Stimulated activated CD4-positive, alpha-beta T cell treated with anti-CD3 and anti-CD28 coated beads, TNF-alpha, amount 100 ng/mL, for 24 hours (primary cell): ENCODE measurements at places on chromosomes 2 and 18.
A peak's percentile ranks its signal among the peaks of the same experiment; 100 is the strongest.

- no peak for DNase-seq
Measured at GRCh38 chr2:142136571-142136970, 5.8 kb upstream of the LRP1B start.

GRCh38 chr18:28366676-28367075 is 189.7 kb upstream of the CDH2 start:
- no peak for DNase-seq

- DNase-seq: no peak
Measured at GRCh38 chr18:62539284-62540165, 16.7 kb downstream of the ZCCHC2 start.

DNA sequence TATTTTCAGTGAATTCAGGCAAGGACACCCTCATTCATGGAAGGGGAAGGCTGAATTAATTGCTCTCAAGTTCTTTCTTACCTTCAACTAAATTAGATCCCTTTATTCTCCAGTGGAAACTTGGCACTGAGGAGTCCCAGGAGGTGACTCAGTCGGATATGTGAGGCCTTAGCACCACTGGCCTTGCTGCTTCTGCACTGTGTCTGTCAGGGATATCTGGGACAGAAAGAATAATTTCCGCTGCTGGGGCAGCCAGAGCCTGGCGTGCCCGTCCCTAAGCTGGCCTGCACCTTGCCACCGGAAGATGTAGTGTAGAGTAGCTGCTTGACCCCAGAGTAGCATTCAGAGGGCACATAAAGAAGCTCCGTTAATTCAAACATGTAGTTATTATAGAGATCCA is 53.4 kb downstream of the LIMS1 start:
- DNase-seq: no peak

DNA sequence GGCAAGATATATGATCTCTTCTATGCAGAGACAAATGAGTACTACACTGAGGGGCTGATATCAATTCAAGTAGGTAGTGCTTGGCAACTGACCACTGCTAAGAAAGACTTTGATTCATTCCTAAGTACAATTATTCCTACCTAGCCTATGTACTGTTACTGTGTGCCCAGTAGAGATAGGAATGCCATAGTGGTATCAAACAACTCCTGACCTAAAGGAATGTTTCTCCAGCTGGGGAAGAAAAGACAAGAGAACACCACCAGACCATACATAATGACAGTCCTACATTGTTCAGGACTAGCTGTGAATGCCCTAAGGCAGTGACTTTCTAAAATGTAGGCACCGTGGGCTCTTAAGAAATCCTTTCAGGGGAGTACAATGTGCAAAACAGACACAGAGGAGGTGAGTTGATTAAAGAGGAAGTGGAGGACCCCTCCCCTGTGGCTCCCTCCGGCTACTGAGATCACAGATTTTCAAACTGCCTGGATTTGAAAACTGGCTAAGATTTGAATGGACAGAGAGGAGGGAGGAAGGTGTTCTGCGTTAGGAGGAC is 89.1 kb downstream of the ANTXR1 start:
- no peak for DNase-seq

DNA sequence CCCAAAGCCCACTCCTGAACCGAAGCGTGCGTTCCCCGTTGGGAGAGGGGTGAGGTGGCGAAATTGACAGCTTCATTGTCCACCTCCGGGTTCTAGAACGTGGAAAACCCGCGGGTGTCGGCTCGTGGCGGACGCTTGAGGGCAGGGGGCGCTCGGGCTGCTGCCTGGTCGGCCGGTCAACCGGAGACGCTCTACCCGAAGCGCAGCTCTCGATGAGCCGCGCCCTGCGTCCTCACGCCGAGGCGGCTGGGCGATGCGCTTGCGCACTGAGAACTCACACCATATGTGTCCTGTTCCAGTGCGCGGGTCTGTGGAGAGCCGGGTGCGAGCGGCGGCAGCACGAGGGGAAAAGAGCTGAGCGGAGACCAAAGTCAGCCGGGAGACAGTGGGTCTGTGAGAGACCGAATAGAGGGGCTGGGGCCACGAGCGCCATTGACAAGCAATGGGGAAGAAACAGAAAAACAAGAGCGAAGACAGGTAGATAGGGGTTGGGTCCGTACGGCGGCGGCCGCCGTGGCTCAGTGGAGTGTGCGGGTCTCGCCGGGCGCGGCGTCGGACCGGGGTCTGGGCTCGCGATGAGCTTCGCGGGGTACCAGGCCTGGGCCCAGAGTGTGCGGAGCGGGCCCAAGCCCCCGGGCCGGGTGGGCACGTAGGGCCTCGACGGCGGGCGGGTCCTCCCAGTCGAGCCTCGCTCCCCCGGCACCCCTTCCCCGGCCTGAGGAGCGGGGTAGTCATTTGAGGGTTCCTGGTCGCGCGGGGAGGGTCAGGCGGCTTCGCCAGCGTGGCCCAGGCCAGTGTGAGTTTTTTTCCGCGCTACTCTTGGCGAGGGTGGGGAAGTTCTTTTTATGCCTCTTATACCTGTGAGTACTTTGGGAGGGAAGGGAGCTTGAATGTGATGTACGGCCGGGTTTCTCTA is at the start of gene EIF5B:
TSS of gene EIF5B (plus strand) at position 277 of the 916 bp plus-strand sequence. CDS start at position 443, 166 bp downstream.
- DNase-seq: peak; percentile 92

DNA sequence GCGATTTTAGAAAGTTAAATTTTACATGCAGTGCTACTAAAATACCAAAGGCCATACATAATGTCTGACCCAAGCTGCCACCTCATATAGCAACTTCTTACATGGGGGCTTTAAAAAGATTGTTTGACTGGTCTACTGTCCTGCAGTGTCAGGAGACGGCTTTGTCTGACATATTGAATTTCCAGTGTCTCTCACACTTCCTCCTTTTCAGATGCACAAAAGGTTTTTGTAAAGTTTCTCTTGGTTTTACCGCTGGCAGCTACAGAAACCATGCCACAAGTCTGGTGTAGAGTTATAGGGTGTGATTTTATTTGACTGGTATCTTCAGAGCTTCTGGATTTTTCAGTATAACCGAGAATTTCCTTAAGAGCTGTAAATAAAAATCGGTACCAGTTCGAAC is 1.1 kb upstream of the ASAP2 start:
- no peak for DNase-seq

- no peak for DNase-seq
Measured at GRCh38 chr2:106350980-106351379, 117.2 kb downstream of the RGPD3 start.
